ENCODE measurements at places on chromosomes 6 and 20. TPM values are rescaled to one million over a fixed set of nuclear protein-coding genes. Genes with fewer than 3 reads are reported as not detected.

Gene RNF182
- 22.8 TPM for total RNA-seq

Gene RNF39
- total RNA-seq: not detected

Gene ALDH8A1
- total RNA-seq: 0.18 TPM

DNA sequence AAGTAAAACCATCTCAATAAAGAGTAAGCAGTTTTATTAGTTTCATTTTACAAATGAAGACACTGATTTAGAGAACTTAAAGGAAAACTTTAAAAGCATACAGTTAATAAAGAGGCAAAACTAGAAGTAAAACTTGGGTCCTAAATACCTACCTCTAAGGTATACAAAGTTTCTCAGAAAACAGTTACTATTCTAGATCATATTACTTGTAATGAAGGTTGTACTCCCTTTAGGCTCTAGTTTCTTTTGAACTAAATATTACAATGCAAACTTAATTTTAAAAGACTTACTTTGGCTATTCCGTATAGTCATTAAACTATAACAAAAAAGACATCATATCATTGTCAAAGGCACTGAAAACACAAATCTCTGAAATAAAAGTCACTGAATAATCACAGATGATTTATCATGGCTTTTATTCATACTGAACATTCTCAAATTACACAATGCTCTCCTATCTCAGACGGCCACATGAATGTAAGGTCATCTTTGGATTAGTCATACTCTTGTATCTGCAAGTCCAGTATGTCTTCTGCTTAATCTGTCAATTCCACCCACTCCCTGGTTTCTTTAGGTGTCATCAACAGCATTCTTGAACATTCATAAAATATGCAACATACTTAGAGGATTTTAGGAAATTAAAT is 361.6 kb upstream of the RUNX2 start:
- no peaks in the 10 kb centered on the region for H3K4me1 ChIP-seq
- no peak overlapping the region for H3K27ac ChIP-seq
- H3K36me3 ChIP-seq: no peaks in the 10 kb centered on the region
- H3K4me3 ChIP-seq: no peak overlapping the region
- peak; percentile 78 for DNase-seq

DNA sequence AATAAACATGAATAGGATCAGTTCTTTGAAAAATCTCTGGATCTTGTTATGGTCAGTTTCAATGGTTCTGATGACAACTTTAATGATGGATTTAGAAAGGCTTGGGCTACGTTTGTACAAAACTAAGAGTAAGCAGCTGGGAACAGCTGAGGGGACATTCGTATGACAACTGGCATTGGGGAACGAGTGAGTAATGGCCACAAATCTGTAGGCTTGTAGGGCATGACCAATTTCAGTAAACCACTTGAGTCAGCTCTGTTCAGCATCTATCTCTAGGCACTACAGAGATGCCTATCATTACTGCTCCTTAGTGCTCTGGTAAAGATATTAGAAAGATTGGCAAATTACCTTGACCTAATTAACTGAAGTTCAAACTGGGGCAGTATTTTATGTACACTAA is 1375.6 kb downstream of the EPHA7 start:
- H3K4me3 ChIP-seq: no peak overlapping the region
- H3K27ac ChIP-seq: no peak overlapping the region
- DNase-seq: no peak
- no peaks in the 10 kb centered on the region for H3K36me3 ChIP-seq

DNA sequence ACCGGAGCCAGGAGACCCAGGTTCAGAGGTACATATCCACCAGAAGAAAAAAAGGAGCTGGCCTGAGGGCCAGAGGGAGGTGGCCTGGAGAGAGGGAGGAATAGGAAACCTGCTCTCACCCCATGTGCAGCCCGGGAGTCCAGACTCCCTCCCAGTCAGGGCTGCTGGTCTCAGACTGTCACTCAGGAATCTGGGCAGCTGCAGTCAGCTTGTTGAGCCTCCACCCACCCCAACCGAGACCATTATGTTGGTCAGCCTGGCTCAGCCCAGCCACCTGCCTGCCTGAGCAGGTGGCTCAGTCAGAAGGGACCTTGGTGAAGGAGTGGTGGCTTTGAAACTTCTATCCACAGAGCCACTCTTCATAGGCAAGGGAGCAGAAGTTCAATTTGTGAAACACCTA is 53.3 kb upstream of the EPB41L1 start:
- no peak overlapping the region for H3K27ac ChIP-seq
- no peak for DNase-seq
- H3K4me1 ChIP-seq: peaks cover 21% of the 10 kb centered on the region

- no peak overlapping the region for H3K4me3 ChIP-seq
- no peaks in the 10 kb centered on the region for H3K36me3 ChIP-seq
- H3K27ac ChIP-seq: no peak overlapping the region
- no peaks in the 10 kb centered on the region for H3K4me1 ChIP-seq
Measured at GRCh38 chr20:23065266-23066201, 16.1 kb upstream of the THBD start.

GRCh38 chr6:131182991-131183425 is 47.7 kb downstream of the AKAP7 start:
- no peak overlapping the region for H3K27ac ChIP-seq
- no peaks in the 10 kb centered on the region for H3K36me3 ChIP-seq
- peak; percentile 25 for DNase-seq
- no peaks in the 10 kb centered on the region for H3K4me1 ChIP-seq

GRCh38 chr6:167093922-167094432 is 28.9 kb upstream of the CCR6 start:
- H3K36me3 ChIP-seq: no peaks in the 10 kb centered on the region
- H3K27me3 ChIP-seq: peaks cover 54% of the 10 kb centered on the region

DNA sequence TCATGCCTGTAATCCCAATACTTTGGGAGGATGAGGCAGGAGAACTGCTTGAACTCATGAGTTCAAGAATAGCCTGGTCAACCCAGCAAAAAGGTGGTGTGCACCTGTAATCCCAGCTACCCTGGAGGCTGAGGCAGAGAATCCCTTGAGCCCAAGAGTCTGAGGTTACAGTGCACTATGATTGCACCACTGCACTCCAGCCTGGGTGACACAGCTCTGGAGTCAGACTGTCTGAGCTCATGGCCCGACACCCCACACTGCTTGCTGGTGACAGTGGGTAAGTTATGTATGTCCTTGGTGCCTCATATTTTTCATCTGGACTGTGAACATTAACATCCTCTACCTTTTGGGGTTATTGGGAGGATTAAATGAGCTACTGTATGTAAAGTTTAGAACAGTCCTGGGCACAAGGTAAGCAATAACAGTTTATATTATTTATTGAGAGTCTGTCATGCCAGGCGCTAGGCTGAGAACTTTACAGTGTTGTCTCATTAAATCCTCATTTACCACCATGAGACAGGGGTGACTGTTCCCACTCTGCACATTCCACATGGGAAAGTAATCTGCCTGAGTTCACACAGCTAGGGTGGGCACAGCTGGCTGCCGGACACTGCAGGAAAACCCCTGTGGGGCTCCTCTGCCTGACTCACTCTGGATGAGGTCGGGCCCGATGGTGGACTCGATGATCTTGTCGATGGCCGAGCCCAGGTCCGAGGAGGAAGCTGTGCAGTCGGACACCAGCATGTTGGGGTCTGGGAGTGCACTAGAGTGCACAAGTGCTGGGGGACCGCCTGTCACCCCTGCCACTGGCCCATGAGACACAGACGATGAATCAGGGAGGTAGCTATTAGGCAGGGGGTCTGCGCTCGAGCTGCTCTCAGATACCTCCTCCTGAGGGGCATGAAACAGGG is 2.9 kb downstream of the ZNF335 start:
- peaks cover 28% of the 10 kb centered on the region for H3K4me1 ChIP-seq
- H3K27me3 ChIP-seq: no peaks in the 10 kb centered on the region
- H3K36me3 ChIP-seq: peaks cover 53% of the 10 kb centered on the region
- DNase-seq: no peak
- H3K4me3 ChIP-seq: no peak overlapping the region

DNA sequence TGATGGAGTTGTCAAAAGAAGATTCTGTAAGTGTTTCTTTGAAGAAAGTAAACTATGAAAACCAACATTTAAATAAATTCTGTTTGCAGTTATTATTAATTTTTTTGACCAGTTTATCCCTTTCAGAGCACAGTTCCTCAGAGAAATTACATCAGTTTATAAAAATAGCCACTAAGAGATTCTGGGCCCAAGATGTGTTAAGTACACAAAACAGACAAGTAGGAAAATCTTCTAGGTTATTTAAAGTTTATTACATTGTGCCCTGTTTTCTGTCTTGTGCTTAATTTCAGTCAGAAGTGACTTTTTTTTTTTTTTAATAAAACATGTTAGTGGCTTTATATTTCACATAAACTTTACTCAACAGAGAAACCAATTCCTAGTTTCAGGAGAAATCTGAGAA is 72.3 kb downstream of the ECT2L start:
- no peak overlapping the region for H3K4me3 ChIP-seq
- no peaks in the 10 kb centered on the region for H3K36me3 ChIP-seq
- no peaks in the 10 kb centered on the region for H3K4me1 ChIP-seq

GRCh38 chr20:48066246-48066645 is 281.0 kb upstream of the SULF2 start:
- no peak for DNase-seq
- H3K4me1 ChIP-seq: no peaks in the 10 kb centered on the region
- H3K27me3 ChIP-seq: peaks cover 4% of the 10 kb centered on the region
- H3K36me3 ChIP-seq: no peaks in the 10 kb centered on the region

DNA sequence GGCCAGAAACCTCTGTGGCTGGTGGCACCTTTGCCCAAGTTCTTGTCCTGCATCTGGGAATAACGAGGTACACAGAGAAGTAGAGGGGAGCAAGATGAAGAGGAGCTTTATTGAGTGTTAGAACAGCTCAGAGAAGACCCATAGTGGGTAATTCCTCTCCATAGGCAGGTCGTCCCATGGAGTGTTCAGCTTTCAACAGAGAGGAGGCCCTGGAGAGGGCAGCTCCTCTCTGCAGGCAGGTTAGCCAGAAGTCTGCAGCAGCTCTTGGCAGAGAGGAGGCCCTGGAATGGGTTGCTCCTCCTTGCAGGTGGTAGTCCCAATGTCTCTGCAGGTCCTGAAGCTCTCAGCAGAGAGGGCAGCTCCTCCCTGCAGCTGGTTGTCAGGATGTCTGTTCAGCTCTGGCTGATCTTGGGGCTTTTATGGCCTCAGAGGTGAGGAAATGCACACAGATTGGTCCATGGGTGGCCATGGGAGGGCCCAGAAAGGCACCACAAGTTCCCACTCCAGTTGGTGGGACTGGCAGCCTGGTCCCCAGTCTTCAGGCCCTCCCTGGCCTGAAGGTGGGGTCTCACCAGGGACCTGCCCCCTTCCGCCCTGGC is 89.0 kb downstream of the IPCEF1 start:
- DNase-seq: no peak
- no peaks in the 10 kb centered on the region for H3K4me1 ChIP-seq
- H3K27ac ChIP-seq: no peak overlapping the region
- H3K4me3 ChIP-seq: no peak overlapping the region

GRCh38 chr6:25290306-25291060 is 11.3 kb downstream of the CARMIL1 start:
- no peaks in the 10 kb centered on the region for H3K36me3 ChIP-seq
- H3K27me3 ChIP-seq: no peaks in the 10 kb centered on the region
- no peak overlapping the region for H3K4me3 ChIP-seq
- no peaks in the 10 kb centered on the region for H3K4me1 ChIP-seq

- no peaks in the 10 kb centered on the region for H3K36me3 ChIP-seq
- H3K4me1 ChIP-seq: peaks cover 20% of the 10 kb centered on the region
Measured at GRCh38 chr20:51382986-51383821, 159.3 kb downstream of the NFATC2 start.

GRCh38 chr6:22024973-22025467 is 271.8 kb downstream of the PRL start:
- peak overlapping the region; percentile 96 for H3K27ac ChIP-seq
- H3K27me3 ChIP-seq: no peaks in the 10 kb centered on the region
- peaks cover 48% of the 10 kb centered on the region for H3K4me1 ChIP-seq
- H3K36me3 ChIP-seq: no peaks in the 10 kb centered on the region
- DNase-seq: no peak

DNA sequence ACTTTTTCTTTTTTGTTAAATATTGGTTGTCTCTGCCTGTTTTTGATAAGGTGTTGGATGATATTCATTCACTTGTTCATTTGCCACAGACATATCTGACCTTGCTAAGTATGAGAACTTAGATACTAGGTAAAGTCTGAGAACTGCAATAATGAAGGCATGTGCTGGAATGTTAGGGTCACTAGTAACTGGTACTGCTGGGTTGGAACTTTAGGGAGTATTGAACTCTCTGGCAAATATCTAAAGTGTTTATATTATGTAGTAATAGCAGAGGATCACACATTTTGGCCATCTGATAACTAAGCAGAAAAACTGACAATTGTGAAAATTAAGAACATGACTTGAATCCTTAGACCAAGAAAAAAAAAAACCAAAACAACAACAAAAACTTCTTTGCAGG is 162.7 kb downstream of the MEI4 start:
- no peak overlapping the region for H3K4me3 ChIP-seq
- H3K27me3 ChIP-seq: no peaks in the 10 kb centered on the region
- H3K4me1 ChIP-seq: no peaks in the 10 kb centered on the region
- DNase-seq: no peak

- no peaks in the 10 kb centered on the region for H3K4me1 ChIP-seq
- DNase-seq: no peak
- H3K27ac ChIP-seq: no peak overlapping the region
- no peaks in the 10 kb centered on the region for H3K27me3 ChIP-seq
- no peak overlapping the region for H3K4me3 ChIP-seq
- no peaks in the 10 kb centered on the region for H3K36me3 ChIP-seq
Measured at GRCh38 chr6:156169371-156169770, 607.8 kb upstream of the ARID1B start.

GRCh38 chr20:47502271-47503239 is 868 bp downstream of the NCOA3 start:
- H3K27me3 ChIP-seq: no peaks in the 10 kb centered on the region
- peaks cover 6% of the 10 kb centered on the region for H3K4me1 ChIP-seq
- no peaks in the 10 kb centered on the region for H3K36me3 ChIP-seq
- peak overlapping the region; percentile 82 for H3K27ac ChIP-seq
- H3K4me3 ChIP-seq: peak overlapping the region; percentile 98

- DNase-seq: no peak
- peaks cover 19% of the 10 kb centered on the region for H3K4me1 ChIP-seq
- no peak overlapping the region for H3K4me3 ChIP-seq
Measured at GRCh38 chr20:17911927-17912326, 56.7 kb downstream of the SNX5 start.

- H3K36me3 ChIP-seq: no peaks in the 10 kb centered on the region
- H3K27me3 ChIP-seq: peaks cover 9% of the 10 kb centered on the region
- H3K4me3 ChIP-seq: no peak overlapping the region
- no peaks in the 10 kb centered on the region for H3K4me1 ChIP-seq
- no peak for DNase-seq
Measured at GRCh38 chr6:34011264-34011663, 134.6 kb downstream of the GRM4 start.

DNA sequence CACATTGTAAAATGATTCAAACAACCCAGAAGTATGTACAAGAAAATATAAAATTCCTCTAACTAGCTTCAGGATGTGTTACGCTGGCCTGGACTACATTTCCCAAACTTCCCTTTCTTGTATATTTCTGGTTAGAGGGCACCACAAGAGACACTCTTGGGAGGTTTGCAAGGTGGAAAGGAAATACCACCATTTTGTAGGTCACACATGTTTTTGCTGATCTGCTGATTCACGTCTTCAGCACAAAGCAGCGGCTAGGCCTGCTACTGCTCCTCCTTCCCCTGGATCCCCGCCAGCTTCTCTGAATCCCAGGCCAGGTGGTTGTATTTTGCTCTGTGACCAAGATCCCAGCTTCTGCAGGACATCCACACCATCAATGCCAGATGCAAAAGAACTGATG is 104.2 kb downstream of the AGPAT4 start:
- peaks cover 21% of the 10 kb centered on the region for H3K4me1 ChIP-seq
- H3K27me3 ChIP-seq: no peaks in the 10 kb centered on the region
- no peak overlapping the region for H3K4me3 ChIP-seq
- H3K27ac ChIP-seq: peak overlapping the region; percentile 79

GRCh38 chr6:124577734-124578281 is 384.4 kb upstream of the RNF217 start:
- H3K27ac ChIP-seq: no peak overlapping the region
- no peaks in the 10 kb centered on the region for H3K27me3 ChIP-seq
- no peaks in the 10 kb centered on the region for H3K4me1 ChIP-seq
- H3K4me3 ChIP-seq: no peak overlapping the region
- no peaks in the 10 kb centered on the region for H3K36me3 ChIP-seq

Data from K562 (cell line).